T-cell (primary cell): ENCODE measurements at places on chromosomes 1 and 21. TPM values are rescaled to one million over a fixed set of nuclear protein-coding genes. Genes with fewer than 3 reads are reported as not detected.

The GUCA2A gene
- total RNA-seq = not detected

GRCh38 chr1:35717911-35718476, 690 bp downstream of the C1orf216 start:
- H3K36me3 ChIP-seq = no peaks in the 10 kb centered on the region
- no peak overlapping the region for H3K27ac ChIP-seq
- peak overlapping the region; percentile 87 for H3K4me3 ChIP-seq

GRCh38 chr21:39314143-39315027, 953 bp upstream of the BRWD1 start:
- DNase-seq = peak; percentile 6
- H3K4me3 ChIP-seq = peak overlapping the region; percentile 82
- no peaks in the 10 kb centered on the region for H3K27me3 ChIP-seq
- H3K27ac ChIP-seq = peak overlapping the region; percentile 50
- H3K4me1 ChIP-seq = peaks cover 13% of the 10 kb centered on the region

DNA sequence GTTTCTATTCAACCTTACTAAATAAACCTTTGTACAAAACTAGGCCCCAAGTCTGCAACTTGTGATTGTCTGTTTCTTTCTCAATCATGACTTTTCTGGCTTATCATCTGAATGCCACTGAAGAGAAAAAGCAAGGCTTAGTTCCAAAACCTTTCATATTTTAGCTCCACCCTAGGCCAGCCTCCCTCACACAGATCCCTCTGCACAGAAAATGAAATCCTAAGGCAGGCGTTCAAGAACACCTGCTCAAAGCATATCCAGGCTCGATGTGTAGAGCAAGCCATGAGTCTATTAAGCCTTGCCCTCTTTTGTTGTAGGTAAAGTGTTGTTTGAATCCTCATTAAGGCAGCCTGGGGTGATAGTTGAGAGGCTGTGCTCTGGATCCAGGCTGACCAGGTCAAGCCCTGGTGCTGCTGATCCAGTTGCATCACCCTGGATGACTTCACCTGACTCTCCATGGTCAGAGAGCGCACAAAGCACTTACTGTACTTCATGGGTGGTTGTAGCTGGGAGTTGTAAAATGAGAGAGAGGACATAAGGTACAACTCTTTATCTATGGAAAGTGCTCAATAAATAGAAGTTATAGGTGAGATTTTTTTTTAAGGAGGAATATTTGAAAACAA, 39.0 kb downstream of the FYB2 start:
- DNase-seq = no peak
- H3K4me1 ChIP-seq = no peaks in the 10 kb centered on the region
- no peak overlapping the region for H3K4me3 ChIP-seq

GRCh38 chr1:246434335-246434734, 72.7 kb downstream of the SMYD3 start:
- no peaks in the 10 kb centered on the region for H3K27me3 ChIP-seq
- no peak for DNase-seq
- H3K4me3 ChIP-seq = no peak overlapping the region
- H3K4me1 ChIP-seq = no peaks in the 10 kb centered on the region

DNA sequence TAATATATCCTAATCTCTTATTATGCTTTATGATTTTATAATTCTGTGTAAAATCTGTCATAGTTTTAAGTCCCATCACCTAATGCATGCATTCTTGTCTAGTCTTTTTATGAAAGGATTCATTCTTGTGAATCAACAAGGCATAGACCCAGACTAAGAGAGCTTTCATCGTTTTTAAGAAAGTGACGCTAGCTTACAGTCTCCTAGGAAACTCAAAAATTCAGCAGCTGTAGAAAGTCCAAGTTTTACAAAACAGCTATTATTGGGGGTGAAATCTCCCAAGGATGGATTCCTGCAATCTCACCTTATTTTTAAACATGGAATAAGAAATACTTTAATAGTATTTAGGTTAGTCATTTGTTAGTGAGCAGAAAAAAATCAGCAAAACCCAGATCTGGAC, 104.7 kb downstream of the NCAM2 start:
- no peaks in the 10 kb centered on the region for H3K36me3 ChIP-seq
- H3K27ac ChIP-seq = no peak overlapping the region
- H3K4me3 ChIP-seq = no peak overlapping the region
- no peak for DNase-seq
- H3K4me1 ChIP-seq = no peaks in the 10 kb centered on the region

DNA sequence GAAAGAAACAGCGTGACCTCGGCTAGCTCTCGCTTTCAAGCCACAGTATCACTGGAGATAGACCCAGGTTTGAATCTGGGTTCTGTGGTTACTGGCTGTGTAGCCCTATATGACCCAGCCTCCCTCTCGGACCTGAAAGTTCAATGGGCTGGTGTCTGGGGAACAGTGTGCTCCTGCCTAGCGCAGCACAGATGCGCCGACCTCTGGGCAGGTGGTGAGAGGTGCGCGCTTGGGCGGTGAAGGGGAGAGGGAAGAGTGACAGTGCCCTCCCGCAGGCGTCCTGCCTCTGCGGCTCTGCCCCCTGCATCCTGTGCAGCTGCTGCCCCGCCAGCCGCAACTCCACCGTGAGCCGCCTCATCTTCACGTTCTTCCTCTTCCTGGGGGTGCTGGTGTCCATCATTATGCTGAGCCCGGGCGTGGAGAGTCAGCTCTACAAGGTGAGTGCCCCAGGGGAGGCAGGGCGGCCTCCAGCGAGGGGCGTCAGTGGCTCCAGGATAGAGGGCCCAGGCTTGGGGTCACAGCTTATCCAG, 10.5 kb downstream of the SERINC2 start:
- no peaks in the 10 kb centered on the region for H3K36me3 ChIP-seq
- DNase-seq = no peak
- no peaks in the 10 kb centered on the region for H3K4me1 ChIP-seq
- H3K4me3 ChIP-seq = no peak overlapping the region
- H3K27me3 ChIP-seq = peaks cover 56% of the 10 kb centered on the region
- H3K27ac ChIP-seq = no peak overlapping the region

GRCh38 chr1:39160703-39161102, 43.8 kb upstream of the MACF1 start:
- H3K27ac ChIP-seq = no peak overlapping the region
- no peak overlapping the region for H3K4me3 ChIP-seq
- H3K4me1 ChIP-seq = no peaks in the 10 kb centered on the region

GRCh38 chr1:224498574-224499170, 64.1 kb upstream of the WDR26 start:
- H3K27me3 ChIP-seq = no peaks in the 10 kb centered on the region
- peaks cover 24% of the 10 kb centered on the region for H3K4me1 ChIP-seq
- no peaks in the 10 kb centered on the region for H3K36me3 ChIP-seq

GRCh38 chr21:25189497-25189896, 417.8 kb downstream of the MRPL39 start:
- H3K27ac ChIP-seq = no peak overlapping the region
- no peaks in the 10 kb centered on the region for H3K4me1 ChIP-seq
- no peak overlapping the region for H3K4me3 ChIP-seq
- no peaks in the 10 kb centered on the region for H3K36me3 ChIP-seq
- DNase-seq = no peak
